Stimulated activated CD4-positive, alpha-beta T cell treated with anti-CD3 and anti-CD28 coated beads, Interleukin-12 subunit alpha, Interleukin-12 subunit beta, amount 100 ng/mL, for 4 hours (primary cell): ENCODE measurements at places on chromosomes 16 and 17.
A peak's percentile ranks its signal among the peaks of the same experiment; 100 is the strongest.

DNA sequence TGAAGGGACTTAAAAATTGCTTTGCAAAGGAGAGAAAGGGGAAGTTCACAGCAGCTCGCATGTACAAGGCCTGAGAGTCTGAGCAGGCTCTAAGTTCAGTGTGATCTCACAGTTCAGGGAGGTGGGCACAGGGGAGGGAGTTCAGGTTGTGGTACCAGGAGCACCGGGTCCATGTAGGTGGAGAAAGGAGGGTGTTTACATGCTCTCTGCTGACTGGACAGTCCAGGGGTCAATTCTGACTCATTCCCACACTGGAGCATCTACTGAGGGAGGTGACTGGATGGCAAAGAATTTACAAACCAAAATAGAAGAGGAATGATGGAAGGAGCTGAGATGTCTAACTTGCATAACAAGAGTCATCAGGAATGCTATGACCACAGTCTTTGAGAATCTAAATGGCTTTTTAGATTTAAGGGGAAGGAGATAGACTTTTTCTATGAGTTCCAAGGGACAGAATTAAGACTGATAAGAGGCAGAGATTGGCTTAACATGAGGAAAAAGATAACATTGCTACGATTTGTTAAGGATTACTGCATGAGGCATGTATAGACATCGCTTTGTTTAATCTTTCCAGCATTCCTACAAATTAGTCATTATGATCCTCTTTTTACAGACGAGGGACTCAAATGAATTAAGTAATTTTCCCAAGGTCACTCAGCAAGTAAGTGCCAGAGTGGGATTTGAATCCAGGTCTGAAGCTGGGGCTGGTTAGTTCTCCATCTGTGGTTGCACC lies 29.9 kb downstream of the MIS12 start:
- DNase-seq = no peak

DNA sequence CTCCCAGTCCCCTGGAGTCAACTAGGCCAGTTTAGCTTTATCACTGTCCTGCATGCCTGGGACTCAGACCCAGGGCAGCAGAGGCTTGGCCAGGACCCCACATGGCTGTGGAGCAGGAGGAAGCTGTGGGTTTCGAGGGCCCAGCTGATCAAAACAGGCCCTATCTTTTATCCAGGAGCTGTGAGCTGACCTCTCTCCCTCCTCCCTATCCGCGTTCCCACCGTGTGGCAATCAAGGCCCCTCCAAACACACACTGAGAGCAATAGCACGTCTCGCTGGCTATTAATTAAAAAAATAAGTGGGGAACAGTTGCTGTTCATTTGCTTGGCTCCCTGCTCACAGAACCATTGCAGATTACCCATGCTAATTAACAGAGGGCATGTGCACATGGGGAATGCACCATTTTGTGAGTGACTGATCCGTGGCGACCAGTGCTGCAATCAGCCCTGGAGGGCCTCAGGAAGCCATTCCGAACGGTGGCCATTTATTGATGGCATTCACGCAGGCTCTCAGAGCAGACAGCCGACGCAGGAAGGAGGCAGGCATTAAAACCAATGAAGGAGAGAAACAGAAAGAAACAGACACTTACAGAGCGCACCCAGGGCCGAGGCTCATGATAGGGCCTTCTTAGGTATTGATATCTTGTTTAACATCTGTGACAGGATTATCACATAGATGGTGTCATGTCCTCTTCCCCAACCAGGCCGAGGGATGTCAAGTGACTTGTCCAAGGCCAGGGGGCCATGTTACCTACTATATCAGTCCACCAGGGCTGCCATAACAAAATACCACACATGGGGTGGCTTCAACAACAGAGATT lies 157.1 kb downstream of the KATNIP start:
- DNase-seq = no peak

GRCh38 chr17:66420961-66421371 lies 118.6 kb downstream of the PRKCA start:
- DNase-seq = no peak

GRCh38 chr17:68698746-68699145 lies 97.6 kb upstream of the FAM20A start:
- DNase-seq = no peak

GRCh38 chr17:20273741-20274500 lies 193.4 kb downstream of the LGALS9B start:
- DNase-seq = no peak

GRCh38 chr17:49741009-49741691 lies 22.8 kb downstream of the FAM117A start:
- no peak for DNase-seq

GRCh38 chr16:87636050-87636684 lies 33.9 kb downstream of the JPH3 start:
- DNase-seq = peak; percentile 81

DNA sequence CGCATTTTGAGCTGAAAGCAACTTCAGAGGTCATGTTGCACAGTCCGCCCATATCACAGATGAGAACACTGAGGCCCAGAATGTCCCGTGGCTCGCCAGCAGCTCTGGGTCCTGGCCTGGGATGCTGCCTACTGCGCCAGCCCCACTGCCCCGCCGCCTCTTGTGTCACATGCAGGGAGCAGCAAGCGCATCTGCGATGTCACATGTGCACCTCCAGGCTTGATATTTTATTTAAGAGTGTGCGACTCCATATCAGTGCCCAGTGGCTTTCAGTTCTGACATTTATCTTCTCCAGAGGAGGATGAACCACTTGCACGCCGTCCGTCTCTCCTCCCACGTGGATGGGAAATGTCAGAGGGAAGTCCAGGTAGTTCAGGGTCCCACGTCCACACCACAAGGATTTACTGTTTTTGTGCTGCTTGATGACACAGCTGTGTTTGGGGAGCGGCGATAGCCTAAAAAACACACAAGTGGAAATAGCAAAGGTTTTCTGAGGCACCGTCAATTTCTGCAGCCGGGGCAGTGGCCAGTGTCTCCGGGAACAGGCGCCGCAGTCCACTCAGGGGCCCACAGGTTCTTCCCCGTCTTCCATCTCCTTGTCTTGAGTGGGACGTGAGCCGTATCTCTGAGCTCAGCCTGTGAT lies 7.0 kb upstream of the RBFOX3 start:
- no peak for DNase-seq

DNA sequence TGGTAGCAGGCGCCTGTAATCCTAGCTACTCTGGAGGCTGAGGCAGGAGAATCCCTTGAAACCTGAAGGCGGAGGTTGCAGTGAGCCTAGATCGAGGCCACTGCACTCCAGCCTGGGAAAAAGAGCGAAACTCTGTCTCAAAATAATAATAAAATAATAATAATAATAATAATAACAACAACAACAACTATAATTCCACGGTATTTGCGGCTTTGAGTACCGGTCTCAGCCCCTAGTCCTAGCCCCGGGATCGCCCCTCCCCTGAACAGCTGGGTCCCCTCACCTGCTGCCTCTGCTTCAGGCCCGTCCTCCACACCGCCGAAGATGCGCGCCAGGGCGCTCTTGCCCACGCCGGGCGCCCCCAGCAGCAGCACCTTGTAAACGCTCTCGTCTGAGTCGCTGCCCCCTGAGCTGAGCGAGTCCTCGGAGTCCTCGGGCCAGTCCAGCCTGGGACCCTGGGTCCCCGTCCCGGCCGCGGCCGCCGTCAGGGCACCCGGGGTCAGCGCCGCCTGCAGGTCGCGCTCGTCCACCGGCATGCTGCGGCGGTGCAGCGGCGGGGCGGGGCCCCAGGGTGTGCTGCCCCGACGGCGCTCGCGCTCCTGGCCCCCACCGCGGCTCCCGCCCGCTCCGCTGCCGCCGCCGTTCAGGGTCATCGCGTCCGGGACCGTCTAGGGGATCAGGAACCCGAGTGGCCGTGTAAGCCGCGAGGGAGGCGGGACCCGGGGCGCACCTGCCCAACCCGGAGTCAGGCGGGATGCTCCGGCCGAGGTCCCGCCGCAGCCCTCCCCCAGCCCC lies 611 bp downstream of the RRAD start:
- peak; percentile 36 for DNase-seq

DNA sequence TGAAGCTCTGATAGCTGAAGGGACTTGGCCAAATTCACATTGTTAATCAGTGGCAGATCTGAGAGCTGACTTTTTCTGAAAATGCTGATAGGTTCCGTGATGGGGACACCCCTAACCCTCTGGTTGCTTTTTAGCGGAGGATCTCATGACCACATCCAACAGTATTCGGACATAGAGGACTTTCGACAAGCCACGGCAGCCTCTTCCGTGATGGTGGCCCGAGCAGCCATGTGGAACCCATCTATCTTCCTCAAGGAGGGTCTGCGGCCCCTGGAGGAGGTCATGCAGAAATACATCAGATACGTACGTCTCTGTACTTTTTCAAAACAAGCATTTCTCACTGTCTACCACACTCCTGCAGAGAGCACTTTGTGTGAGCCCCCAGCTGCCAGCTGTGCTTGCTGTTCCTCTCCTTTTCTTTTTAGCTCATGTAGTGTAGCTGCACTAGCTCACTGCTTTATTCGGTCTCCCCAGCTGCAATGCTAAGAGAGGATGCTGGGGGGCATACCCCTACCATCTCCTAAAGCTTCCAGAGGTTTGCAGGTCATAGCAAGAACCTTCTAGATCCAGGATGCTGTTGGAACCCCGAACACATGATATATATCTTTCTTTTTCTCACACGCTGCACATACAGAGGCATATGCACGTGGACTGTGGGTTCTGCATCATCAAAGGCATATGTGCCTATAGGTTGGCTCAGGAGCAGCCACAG lies 14.2 kb upstream of the NFATC3 start:
- DNase-seq = no peak

- no peak for DNase-seq
These were observed 1.8 kb upstream of the ERN1 start for GRCh38 chr17:64131606-64132270.

DNA sequence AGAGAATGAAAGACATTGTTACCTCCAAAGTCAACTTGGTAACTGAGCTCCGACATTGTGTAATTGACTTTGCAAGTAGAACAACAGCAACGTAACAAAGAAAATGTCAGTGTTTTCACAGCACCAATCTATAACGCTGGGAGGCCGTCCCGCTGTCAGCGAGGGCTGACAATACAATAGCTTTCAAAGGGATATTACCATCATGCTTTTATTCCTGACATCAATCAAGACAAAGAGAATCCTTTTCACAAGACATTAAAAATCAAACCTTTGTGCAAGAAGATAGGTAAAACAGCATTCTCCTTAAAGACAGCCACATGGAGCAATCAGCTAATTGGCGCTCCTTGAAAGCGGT lies 6.2 kb downstream of the ZNF423 start:
- no peak for DNase-seq

GRCh38 chr16:87541872-87542234 lies 49.0 kb upstream of the ZCCHC14 start:
- no peak for DNase-seq

- DNase-seq = no peak
These were observed 9.1 kb upstream of the CEP295NL start for GRCh38 chr17:78912082-78912481.

- DNase-seq = no peak
These were observed 21.4 kb upstream of the NF1 start for GRCh38 chr17:31073411-31073810.

DNA sequence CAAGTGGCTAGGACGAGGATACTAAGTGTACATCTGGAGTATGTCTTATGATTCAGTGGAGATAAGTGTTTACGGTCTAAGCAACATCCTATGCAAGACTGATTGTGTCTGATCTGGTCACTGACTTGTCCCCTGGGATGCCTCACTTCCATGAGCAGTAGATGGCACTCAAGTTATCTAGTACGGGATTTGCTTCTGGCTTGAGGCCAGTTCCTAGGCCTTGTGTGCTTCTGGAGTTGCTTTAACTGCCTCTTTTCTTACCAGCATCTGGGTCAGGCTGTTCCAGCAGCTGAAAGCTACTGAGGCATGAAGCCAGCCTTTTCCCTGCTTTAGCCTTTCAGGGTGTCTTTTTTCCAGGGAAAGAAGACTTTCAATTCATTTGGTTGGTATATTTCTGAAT lies 23.0 kb downstream of the SUPT6H start:
- DNase-seq = no peak

- DNase-seq = no peak
These were observed 9.7 kb downstream of the ZNF19 start for GRCh38 chr16:71479420-71479819.

GRCh38 chr17:11240841-11241610 lies at the start of gene SHISA6:
TSS of gene SHISA6 (plus strand) at chr17:11241213.
- no peak for DNase-seq

DNA sequence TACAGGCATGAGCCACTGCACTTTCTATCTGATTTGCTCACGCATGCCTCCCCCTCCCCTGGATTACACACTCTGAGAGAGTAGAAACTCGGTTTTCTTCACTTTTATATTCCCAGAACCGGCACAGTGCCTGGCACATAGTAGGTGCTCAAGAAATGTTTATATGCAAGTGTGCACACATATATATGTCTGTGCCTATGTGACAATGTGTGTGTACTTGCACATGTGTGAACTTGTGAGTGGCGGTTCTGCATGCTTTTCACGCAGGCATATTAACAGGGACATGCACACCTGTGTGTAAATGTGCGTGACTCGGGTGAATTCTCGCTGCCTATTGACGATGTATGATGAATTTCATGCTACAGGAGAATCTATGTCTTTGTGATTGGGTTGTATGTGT lies 22.1 kb upstream of the IL21R start:
- no peak for DNase-seq

DNA sequence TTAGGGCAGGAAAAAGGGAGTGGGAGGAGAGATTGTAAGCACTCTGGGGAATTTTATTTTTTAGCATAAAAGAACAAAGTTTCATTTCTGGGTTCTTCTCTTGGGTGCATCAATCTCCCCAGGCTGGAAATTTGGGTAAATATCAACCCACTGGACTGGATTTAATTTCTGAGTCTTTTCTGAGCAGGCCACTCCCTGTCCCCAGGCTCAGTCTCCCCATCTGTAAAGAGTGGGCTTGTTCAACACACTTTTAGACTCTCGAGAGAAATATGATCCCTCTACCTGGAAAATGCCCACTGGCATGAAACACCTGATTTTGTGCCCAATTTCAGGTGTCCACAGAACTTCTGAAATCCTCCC lies 617 bp upstream of the VTN start:
- no peak for DNase-seq

DNA sequence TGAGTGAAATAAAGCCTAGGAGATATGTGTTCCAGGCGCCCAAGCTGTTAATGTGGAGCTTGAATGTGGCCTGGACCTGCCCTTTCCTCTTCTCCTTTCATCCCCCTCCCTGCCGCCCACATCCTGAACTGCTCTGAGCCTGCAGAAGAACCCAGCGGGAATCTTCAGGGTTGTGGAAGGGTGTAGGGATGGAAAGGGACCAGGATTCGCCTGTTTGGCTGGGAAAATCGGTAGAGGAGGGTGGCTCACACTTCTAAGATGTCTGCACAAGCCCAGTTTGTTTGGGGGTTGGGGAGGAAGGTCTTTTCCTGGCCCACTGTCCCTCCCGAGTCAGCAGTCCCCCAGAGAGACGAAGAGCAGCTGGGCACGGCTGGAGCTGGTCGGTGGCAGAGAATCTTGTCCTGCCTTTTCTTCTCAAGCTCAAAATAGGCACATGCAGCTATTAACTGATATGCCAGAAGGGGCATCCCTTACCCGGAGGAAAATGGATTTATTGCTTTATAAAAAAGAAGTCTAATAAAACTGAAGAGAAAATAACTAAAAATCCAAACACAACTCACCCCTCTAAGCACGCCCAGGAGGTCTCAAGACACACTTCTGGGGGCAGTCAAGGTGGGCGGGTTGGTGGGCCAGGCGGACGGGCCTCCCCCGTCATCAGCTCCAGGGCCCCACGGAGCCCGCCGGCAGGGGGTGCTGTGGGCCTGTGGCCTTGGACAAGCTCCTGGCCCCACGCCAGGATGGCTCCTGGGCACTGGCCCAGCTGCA lies 11.5 kb upstream of the PITPNA start:
- peak; percentile 65 for DNase-seq

GRCh38 chr16:31201582-31202413 lies 762 bp downstream of the PYCARD start:
- DNase-seq = no peak
